ENCODE measurements at places on chromosomes 2 and 18.

DNA sequence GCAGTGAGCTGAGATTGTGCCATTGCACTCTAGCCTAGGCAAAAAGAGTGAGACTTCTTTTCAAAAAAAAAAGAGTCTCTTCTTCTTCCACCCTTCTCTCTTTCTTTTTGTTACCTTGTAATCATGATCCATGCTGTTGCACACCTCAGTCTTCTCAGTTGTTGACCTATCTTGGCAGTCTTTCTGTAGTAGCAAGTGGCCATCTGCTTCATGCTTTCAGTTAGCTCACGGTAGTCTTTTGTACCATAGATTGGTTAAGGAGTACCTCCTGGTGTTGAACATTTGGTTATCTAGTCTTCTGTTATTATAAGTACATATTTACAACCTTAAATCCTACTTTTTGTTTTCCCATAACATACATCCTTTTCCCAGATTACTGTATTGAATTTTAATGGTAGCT, 3.1 kb downstream of the GORASP2 start:
- DNase-seq, result no peak

GRCh38 chr2:232245111-232245510, 133.4 kb upstream of the ALPP start:
- no peak for DNase-seq

DNA sequence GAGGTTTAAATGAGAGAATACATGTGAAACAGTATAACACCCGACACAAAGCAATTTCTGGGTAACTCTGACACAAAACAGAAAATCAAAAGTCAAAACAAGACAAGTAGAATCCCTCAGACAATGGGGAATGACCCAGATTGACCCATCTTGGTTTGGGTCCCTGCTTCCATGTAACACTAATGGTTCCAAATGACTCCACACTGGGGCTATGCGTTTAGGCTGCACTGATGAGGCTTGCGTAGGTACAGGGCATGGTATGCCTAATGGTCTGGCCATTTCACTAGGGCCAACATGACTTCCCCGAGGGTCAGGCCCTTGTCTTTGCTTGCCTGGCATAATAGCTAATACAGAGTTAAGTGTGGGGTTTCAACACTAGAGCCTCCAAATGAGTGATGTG, 27.2 kb upstream of the NFE2L2 start:
- DNase-seq, result no peak

- DNase-seq, result no peak
Measured at GRCh38 chr18:3075491-3075890, 62.5 kb upstream of the LPIN2 start.

All from anterior cingulate cortex (tissue), 58 donors.